NCI-H2107 (cell line): ENCODE measurements at places on chromosomes 6 and 20.

GRCh38 chr20:13213335-13213734 is 7.7 kb upstream of the ISM1 start:
- no peak for DNase-seq

DNA sequence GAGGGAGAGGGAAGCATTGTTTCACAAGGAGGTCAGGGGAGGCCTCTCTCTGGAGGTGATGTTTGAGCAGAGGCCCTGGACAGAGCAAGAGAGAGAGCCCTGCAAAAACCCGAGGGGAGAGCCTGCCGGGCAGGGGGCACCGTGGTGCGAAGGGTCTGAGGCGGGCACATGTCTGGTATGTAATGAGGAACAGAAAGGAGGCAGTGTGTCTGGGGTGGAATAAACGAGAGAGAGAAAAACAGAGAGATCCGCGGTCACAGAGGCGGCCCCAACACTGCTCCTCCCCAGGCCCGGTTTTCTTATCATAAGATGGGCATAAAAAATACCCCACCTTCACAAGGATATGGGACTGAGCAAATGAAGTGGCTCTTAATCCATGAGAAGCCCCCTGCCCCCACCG is 119.2 kb downstream of the PREX1 start:
- DNase-seq, result no peak

DNA sequence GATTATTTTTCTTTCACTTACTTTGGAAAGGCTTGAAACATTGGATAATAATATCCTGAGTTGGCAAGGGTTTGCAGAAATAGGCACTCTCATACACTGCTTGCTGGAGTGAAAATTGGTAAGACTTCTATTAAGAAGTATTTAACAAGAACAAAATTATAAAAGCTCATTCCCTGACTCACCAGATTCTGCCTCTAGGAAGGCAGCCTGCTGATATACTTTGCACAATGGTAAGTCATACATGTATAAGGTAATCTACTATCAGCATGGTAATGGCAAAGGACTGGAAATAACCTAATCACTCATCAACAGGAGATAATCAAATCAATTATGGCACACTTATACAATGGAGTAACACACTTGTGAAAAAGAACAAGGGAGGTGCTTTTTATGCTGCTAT is 85.8 kb downstream of the PLCG1 start:
- no peak for DNase-seq

DNA sequence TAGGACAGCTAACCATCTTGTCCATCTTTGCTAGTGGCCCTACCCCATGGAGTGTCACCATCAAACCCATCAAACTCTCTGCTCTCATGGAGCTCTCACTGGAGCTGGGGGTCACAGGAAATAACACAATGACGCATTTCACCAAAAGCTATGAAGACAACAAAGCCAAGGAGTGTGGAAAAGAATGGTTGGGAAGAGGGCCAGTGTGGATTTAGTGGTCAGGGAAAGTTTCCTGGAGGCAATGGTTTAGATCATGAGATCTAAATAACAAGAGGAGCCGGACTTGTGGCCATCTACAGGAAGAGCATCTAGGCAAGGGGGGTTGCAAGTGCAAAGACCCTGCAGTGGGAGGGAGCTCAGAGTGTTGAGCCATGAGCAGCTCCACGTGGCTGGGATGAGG is 189.5 kb downstream of the BMP7 start:
- DNase-seq, result no peak

DNA sequence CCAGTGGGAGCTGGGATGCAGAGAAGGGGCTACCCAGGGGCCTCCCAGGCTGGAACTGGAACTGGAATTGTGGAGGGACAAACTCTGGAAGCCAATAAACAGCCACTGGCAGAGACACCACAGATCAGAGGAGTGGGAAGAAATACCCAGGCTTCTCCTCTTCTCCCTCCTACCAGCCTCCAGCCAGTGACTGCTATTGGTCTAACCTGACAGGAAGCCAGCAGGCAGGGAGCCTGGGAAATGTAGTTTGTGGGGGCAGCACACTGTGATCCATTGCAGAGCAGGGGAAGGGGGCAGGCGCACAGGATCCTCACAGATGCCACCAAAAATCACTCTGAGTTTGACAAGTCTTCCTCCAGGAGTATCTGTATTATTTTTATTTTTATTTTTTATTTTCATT is 12.1 kb upstream of the MLN start:
- DNase-seq, result no peak

- no peak for DNase-seq
Observed at GRCh38 chr20:3796477-3797225, 541 bp downstream of the CDC25B start.
